CD4-positive, alpha-beta T cell treated with Interleukin-10 for 1 hour (primary cell): ENCODE measurements at places on chromosomes 11 and 22.

DNA sequence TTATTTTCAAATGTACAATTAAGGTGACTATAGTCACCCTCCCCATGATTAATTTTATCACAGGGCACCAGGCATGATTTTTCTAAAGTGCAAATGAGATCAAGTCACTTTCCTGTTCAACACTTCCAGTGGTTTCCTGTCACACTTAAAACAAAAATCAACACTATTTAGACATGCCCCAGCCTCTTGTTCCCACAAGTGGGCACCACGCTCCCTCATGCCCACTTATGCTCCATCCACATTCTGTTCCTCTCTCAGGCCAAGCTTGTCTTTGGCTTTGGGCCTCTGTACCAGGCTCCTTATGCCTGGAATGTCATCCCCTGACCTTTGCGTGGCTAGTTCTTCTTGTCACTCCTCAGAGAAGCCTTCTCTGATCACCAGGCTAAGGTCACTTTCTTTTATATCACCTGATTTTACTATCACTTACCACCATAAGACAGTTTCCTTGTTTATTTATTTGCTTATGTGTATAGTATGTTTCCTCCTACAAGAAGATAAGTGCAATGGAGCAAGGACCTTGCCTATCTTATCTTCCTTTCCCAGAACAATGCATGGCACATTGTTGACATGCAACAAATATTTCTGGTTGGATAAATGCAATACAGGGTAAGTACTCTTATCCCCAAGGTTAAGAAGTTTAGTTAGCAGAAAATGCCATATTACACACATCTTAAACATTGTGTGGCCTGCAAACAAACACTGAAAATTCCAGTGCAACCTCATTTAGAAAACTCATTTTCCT is 50.9 kb upstream of the PANX1 start:
- DNase-seq = no peak

DNA sequence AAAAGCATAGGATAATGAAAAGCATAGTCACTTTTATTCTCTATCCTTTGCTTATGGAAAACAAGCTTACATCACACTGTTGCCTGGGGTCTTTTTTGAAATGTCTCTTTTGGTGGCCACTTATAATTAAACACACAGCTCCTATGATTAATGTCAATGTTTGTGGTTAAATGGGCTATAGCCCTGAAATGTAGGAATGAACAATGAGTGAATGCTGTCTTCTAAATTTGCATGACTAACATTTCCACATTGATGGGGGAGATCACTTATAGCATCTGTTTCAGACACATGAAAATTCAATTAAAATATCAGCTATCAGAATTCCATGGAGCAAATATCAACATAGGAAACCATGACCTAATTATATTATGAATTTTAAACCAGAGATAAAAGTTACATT is 171.4 kb upstream of the FAT3 start:
- no peak for DNase-seq

GRCh38 chr11:119115484-119116234 is 5.7 kb upstream of the HINFP start:
- DNase-seq = peak; percentile 47

DNA sequence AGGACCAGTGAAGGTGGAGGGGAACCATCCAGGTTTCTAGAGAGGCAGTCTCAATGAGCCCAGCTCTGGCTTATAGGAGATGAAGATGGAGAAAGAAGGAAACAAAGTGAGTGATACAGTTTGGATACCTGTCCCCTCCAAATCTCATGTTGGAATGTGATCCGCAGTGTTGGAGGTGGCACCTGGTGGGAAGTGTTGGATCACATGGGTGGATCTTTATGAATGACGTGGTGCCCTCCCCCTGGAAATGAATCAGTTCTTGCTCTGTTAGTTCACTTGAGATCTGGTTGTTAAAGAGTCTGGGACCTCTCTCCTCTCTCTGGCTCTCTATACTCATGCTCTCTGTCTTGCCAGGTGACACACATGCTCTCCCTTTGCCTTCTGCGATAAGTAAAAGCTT is 393.1 kb upstream of the NARS2 start:
- DNase-seq = no peak

DNA sequence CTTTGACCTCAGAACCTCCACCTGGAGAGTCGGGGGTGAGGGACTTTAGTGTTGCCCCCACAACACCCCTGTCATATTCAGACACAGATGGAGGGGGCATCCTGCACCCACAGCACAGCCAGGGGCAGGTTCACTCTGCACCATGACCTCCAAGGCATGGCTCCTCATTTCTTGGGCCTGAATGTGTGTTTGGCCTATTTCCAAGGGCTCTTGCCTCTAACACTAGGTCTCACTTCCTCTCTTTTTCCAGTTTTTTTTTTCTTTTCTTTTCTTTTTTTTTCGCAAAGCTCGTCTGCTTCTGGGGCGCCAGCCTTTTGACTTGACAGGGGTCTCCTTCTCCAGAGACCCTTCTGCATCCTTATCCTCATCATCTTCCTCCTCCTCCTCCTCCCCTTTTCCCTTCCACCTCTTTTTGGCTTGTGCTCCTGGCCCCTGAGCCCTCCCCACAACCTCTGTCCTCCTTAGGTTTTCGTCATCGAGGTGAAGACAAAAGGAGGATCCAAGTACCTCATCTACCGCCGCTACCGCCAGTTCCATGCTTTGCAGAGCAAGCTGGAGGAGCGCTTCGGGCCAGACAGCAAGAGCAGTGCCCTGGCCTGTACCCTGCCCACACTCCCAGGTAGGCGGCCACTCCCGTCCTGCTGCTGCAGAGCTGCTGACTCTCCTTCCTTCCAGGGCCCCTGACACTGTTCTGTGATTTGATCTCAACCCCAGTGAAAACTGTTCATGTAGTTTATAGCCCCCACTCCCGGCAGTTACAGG is 3.8 kb downstream of the NCF4 start:
- no peak for DNase-seq

GRCh38 chr11:19472679-19473078 is 231.9 kb upstream of the E2F8 start:
- DNase-seq = no peak

DNA sequence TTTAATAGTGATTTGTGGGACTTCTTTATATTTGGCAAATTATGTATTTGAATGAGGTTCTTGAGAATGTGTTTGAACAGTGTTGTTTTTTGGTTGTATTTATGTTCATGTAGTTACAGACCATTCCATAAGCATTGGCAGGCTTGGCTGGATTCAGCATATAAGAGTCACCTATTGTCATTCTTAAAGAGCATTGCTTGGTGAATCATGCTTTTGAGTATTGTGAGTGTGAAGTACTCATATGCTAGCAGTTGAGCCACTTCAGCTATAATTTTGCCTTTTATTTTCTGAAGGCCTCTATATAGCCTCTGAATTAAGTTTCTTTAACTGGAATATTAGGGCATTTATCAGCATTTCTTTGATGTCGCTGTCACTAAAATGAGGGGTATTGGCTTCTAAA is 110.0 kb upstream of the GAL start:
- DNase-seq = no peak
